ENCODE measurements at places on chromosomes 1 and 21. TPM values are rescaled to one million over a fixed set of nuclear protein-coding genes. Genes with fewer than 3 reads are reported as not detected.

Gene S100A4
- total RNA-seq = not detected

Gene KLF17
- not detected for total RNA-seq

Gene LRRC3
- total RNA-seq = not detected

Gene DYNLT4
- total RNA-seq = not detected

Gene SYCP1
- total RNA-seq = not detected

Gene TBX15
- total RNA-seq = not detected

Gene HFM1
- total RNA-seq = not detected

Gene LRRC38
- total RNA-seq = not detected

Gene BTBD19
- total RNA-seq = 0.75 TPM

Gene OPN3
- 4.6 TPM for total RNA-seq

Gene CYYR1
- not detected for total RNA-seq

Gene TMPRSS2
- not detected for total RNA-seq

Gene CFHR3
- total RNA-seq = not detected

All from Karpas-422 (cell line).